Keratinocyte (primary cell): ENCODE measurements at places on chromosomes 5 and 9. TPM values are rescaled to one million over a fixed set of nuclear protein-coding genes. Genes with fewer than 3 reads are reported as not detected.

GRCh38 chr9:135146766-135147473 is 59.5 kb downstream of the OLFM1 start:
- no peak for DNase-seq
- H3K4me1 ChIP-seq: no peaks in the 10 kb centered on the region
- H3K4me3 ChIP-seq: no peak overlapping the region
- H3K27me3 ChIP-seq: peaks cover 14% of the 10 kb centered on the region
- H3K36me3 ChIP-seq: no peaks in the 10 kb centered on the region
- H3K27ac ChIP-seq: no peak overlapping the region

GRCh38 chr5:4189317-4189716 is 593.7 kb downstream of the IRX1 start:
- no peak for DNase-seq
- H3K4me1 ChIP-seq: no peaks in the 10 kb centered on the region
- no peak overlapping the region for H3K4me3 ChIP-seq
- H3K36me3 ChIP-seq: no peaks in the 10 kb centered on the region

- no peaks in the 10 kb centered on the region for H3K36me3 ChIP-seq
- H3K27me3 ChIP-seq: no peaks in the 10 kb centered on the region
- no peak overlapping the region for H3K27ac ChIP-seq
- H3K4me1 ChIP-seq: no peaks in the 10 kb centered on the region
Measured at GRCh38 chr5:26181582-26181981, 856.8 kb downstream of the CDH9 start.

DNA sequence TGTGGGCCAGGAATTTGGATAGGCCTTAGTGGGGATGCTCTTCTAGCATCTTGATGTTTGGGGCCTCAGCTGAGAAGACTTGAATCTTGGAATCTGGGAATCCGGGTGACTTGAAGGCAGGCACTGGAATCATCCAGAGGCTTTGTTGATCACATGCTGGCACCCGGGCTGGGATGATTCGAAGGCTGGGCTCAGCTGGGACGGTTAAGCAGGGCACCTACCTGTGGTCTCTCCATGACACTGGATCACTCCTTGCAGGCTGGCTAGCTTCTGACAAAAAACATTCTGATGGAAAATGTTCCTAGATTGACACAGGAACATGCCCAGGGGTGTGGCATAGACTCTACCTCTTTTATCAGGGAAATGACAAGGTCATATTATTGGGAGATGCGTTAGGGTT is 149.1 kb downstream of the TENT4A start:
- H3K4me1 ChIP-seq: no peaks in the 10 kb centered on the region
- no peak overlapping the region for H3K27ac ChIP-seq
- H3K27me3 ChIP-seq: no peaks in the 10 kb centered on the region
- H3K36me3 ChIP-seq: no peaks in the 10 kb centered on the region
- DNase-seq: no peak

- H3K27me3 ChIP-seq: no peaks in the 10 kb centered on the region
- H3K36me3 ChIP-seq: peaks cover 45% of the 10 kb centered on the region
- no peak for DNase-seq
- H3K4me3 ChIP-seq: no peak overlapping the region
- H3K4me1 ChIP-seq: no peaks in the 10 kb centered on the region
Measured at GRCh38 chr5:172052450-172053236, 46.2 kb upstream of the FBXW11 start.

- H3K27ac ChIP-seq: no peak overlapping the region
- H3K4me3 ChIP-seq: no peak overlapping the region
- H3K36me3 ChIP-seq: no peaks in the 10 kb centered on the region
Measured at GRCh38 chr9:111178331-111179055, 140.2 kb upstream of the LPAR1 start.

DNA sequence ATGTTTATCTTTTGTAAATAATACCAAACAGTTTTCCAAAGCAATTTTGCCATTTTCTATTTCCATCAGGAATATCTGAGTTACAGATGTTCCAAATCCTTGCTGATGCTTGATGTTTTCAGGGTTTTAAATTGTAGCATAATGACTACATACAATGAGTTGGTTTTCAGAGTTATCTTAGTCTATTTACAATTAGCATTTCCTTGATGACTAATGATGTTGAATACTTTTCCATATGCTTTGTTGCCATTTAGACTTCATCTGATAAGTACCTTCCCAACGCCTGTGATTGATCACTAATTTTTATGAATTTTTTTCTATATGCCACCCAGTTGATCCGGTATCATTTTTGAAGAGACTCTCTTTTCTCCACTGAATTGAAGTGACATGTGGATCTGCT is 102.3 kb downstream of the SLC25A46 start:
- no peaks in the 10 kb centered on the region for H3K27me3 ChIP-seq
- H3K36me3 ChIP-seq: no peaks in the 10 kb centered on the region
- H3K4me1 ChIP-seq: peaks cover 11% of the 10 kb centered on the region
- no peak overlapping the region for H3K27ac ChIP-seq

GRCh38 chr9:97563458-97564135 is 62.1 kb downstream of the TMOD1 start:
- no peaks in the 10 kb centered on the region for H3K36me3 ChIP-seq
- no peak overlapping the region for H3K4me3 ChIP-seq
- H3K4me1 ChIP-seq: peaks cover 4% of the 10 kb centered on the region

GRCh38 chr5:141597814-141598213 is 21.0 kb downstream of the DIAPH1 start:
- H3K4me3 ChIP-seq: no peak overlapping the region
- peaks cover 4% of the 10 kb centered on the region for H3K4me1 ChIP-seq
- peak overlapping the region; percentile 50 for H3K27ac ChIP-seq
- H3K27me3 ChIP-seq: no peaks in the 10 kb centered on the region

DNA sequence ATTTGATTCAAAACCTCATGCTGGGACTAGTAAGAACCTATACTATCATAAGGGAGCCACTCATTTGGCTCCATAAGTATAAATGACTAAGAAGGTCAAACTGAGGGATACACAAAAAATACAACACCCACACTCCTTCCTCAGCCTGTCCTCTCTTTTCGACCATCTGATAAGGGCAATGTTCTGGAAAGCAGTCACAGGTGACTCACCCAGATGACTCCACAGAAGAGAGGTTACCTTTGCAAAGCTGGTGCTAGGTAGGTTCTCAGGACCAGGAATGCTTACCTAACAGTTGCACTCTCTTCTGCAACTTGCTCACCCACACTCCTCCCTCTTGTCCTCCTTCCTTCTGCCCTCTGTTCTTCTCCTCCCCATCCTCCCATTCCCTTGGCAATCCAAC is 32.9 kb downstream of the LHFPL2 start:
- DNase-seq: peak; percentile 61
- peaks cover 9% of the 10 kb centered on the region for H3K4me1 ChIP-seq
- no peak overlapping the region for H3K27ac ChIP-seq
- no peak overlapping the region for H3K4me3 ChIP-seq
- no peaks in the 10 kb centered on the region for H3K27me3 ChIP-seq

DNA sequence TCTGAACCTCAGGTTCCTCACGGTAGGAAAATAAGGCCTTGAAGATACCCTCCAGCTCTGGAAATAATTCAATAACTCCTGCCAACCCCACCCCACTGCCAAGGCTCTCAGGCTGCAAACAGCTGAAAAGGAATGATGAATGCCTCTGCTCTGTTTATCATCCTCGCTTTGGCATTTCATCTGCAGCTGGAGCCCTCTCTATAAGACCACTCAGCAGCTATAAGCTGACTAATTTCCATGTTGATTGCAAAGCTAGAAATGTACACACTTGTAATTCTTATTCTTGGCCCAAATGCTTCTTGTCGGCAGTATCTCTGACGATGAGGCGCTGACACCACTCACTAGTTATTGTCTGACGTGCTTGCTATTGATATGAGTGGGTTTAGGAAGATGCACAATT is 408.4 kb upstream of the NMUR2 start:
- H3K4me3 ChIP-seq: no peak overlapping the region
- H3K27ac ChIP-seq: no peak overlapping the region
- no peaks in the 10 kb centered on the region for H3K4me1 ChIP-seq
- no peaks in the 10 kb centered on the region for H3K36me3 ChIP-seq

DNA sequence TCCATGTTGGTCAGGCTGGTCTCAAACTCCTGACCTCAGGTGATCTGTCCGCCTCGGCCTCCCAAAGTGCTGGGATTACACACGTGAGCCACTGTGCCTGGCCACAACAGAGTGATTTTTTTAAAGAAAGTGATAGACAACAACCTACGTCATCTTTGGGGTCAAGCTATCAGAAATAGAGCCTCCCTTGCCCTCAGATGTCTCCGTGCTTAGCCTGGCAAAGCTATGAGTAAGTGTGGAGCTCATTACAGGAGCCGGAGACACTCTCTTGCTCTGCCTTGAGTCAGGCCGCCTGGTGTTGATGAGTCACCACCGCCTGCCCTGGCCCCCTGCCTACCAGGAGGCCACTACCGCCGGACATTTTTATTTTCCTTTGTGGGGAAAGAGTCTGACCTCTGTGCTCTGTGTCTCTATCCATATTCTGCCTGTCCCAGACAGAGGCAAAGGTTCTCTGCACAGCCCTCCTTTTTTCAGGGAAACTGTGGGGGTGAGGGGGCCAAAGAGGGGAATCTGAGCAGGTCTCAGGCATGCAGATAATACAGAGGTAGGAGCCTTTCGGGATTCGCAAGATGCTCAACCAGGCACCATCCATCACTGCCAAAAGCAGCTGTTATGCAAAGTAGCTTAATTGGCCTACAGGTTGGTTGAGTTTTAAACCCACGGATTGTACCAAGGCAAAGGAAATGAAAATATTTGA is 123.7 kb upstream of the CPEB4 start:
- DNase-seq: peak; percentile 49
- H3K27ac ChIP-seq: peak overlapping the region; percentile 67
- H3K36me3 ChIP-seq: no peaks in the 10 kb centered on the region
- no peak overlapping the region for H3K4me3 ChIP-seq

DNA sequence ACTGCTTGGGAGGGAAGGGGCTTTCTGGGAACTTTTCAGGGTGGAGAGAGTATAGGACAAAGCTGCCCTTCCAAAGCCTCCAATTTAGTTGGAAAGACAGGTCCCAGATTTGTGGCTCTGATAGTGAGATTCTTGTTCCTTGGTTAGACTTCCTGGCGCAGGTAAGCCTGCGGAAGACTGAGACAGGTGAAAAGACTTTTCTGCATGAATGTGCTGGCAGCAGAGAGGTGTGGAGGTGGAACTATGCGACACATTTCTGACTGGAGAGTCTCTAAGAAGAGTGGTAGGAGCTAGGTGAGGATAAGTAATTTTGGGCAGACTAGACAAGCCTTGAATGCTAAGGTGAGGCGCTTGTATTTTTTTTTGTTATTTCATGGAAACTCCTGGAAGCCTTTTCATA is 29.9 kb downstream of the NANS start:
- no peak overlapping the region for H3K4me3 ChIP-seq
- no peak for DNase-seq
- H3K36me3 ChIP-seq: peaks cover 15% of the 10 kb centered on the region
- no peak overlapping the region for H3K27ac ChIP-seq

The MEIKIN gene
- polyA plus RNA-seq: not detected in 3 replicates

GRCh38 chr9:88177371-88177770 is 39.1 kb upstream of the SPATA31C2 start:
- peaks cover 3% of the 10 kb centered on the region for H3K27me3 ChIP-seq
- no peak overlapping the region for H3K4me3 ChIP-seq
- no peaks in the 10 kb centered on the region for H3K36me3 ChIP-seq
- DNase-seq: no peak
- H3K4me1 ChIP-seq: no peaks in the 10 kb centered on the region

GRCh38 chr9:119662329-119662728 is 293.1 kb upstream of the BRINP1 start:
- H3K4me3 ChIP-seq: no peak overlapping the region
- no peaks in the 10 kb centered on the region for H3K36me3 ChIP-seq
- H3K27ac ChIP-seq: no peak overlapping the region
- no peaks in the 10 kb centered on the region for H3K27me3 ChIP-seq
- no peaks in the 10 kb centered on the region for H3K4me1 ChIP-seq

DNA sequence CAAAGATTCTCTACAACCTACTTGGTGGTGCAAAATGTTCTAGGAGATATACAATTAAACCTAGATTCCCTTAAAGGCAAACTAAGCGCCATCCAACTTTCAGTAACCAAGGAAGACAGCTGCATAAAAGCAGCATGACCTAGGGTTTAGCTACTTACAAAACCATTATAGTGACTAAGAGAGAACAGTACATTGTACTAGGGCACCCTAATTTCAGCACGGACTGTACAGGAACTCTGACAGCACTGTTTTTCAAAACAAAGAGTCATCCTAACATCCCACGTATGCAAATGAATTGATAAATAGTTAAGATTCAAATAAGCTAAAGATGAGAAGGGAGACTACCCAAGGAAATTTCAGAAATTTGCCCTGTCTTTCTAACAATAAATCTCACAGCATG is 30.0 kb downstream of the STRBP start:
- no peak overlapping the region for H3K4me3 ChIP-seq
- no peak overlapping the region for H3K27ac ChIP-seq
- H3K36me3 ChIP-seq: no peaks in the 10 kb centered on the region
- H3K27me3 ChIP-seq: no peaks in the 10 kb centered on the region

DNA sequence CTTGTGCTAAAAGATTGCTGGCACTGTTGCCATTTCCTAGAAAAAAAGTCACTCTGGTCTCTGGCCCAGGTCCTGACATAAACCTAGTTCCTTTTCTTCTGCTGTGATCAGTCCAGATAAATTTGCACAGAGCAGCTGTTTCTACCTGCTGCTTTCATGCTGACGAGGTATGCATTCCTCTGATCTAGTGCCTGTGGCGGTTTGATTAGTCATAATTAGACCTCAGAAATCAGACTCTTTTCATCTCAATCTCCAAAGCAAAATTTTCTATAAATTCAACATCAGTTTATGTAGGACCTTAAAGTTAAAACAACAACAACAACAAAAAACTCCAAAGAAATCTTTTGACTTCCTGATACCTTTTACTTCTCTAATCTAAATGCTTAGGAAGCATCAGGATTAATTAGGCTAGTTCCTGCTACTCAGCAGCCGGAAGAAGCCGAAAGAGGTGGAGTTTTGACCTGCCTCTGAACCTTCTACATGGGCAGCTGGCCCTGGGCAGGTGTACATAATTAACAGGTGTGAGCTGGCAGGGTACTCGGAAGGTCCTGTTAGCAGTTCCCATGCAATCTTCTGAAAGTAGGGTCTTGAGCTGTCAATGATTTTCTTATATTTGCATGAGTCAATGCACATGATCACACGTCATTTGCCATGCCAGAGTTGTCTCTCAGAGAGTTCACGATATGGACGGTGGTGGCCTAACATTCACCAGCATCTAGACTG is 83.3 kb upstream of the CCDC112 start:
- H3K27me3 ChIP-seq: no peaks in the 10 kb centered on the region
- no peak overlapping the region for H3K4me3 ChIP-seq
- peak; percentile 66 for DNase-seq
- H3K4me1 ChIP-seq: peaks cover 22% of the 10 kb centered on the region
- H3K27ac ChIP-seq: peak overlapping the region; percentile 62

The OCLN gene
- polyA plus RNA-seq: 3.5 to 4.6 TPM (median 4.6 TPM) in 3 replicates

The CHSY3 gene
- 0.37 to 0.58 TPM (median 0.47 TPM) in 3 replicates for polyA plus RNA-seq

The ZDHHC11 gene
- 0.29 to 0.62 TPM (median 0.33 TPM) in 3 replicates for polyA plus RNA-seq

The SLC34A3 gene
- 0.03 TPM in 1 of 3 replicates, not detected in the others for polyA plus RNA-seq

The GPRIN1 gene
- polyA plus RNA-seq: 4.0 to 4.6 TPM (median 4.4 TPM) in 3 replicates

The ZBTB6 gene
- polyA plus RNA-seq: 4.9 to 7.3 TPM (median 5.7 TPM) in 3 replicates

DNA sequence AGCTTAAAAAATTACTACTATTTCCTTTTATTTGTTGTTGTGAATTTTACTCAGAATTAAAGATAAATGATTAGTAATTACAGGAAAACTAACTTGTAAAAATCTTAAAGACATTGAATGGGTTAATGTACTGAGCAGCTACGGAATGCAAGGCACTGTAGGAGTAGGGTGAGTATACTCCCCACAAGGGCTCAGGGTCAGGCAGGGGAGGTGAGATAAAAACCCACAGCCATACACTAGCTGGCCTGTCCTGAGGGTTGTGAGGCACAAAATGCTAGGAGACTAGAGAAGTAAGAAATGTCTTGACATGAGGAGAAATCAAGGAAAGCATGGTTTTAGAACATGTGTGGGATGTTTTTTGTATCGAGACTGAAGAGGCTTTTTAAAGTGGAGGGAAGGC is 13.4 kb downstream of the ZBED3 start:
- H3K27me3 ChIP-seq: no peaks in the 10 kb centered on the region
- peaks cover 4% of the 10 kb centered on the region for H3K4me1 ChIP-seq
- H3K27ac ChIP-seq: no peak overlapping the region
- H3K4me3 ChIP-seq: no peak overlapping the region
- DNase-seq: no peak

The PCDHA5 gene
- polyA plus RNA-seq: 0.01 TPM in 1 of 3 replicates, not detected in the others

The SLC45A2 gene
- polyA plus RNA-seq: 0.04 to 0.05 TPM in 2 of 3 replicates, not detected in the other
